ENCODE measurements at places on chromosomes 7 and 10.

DNA sequence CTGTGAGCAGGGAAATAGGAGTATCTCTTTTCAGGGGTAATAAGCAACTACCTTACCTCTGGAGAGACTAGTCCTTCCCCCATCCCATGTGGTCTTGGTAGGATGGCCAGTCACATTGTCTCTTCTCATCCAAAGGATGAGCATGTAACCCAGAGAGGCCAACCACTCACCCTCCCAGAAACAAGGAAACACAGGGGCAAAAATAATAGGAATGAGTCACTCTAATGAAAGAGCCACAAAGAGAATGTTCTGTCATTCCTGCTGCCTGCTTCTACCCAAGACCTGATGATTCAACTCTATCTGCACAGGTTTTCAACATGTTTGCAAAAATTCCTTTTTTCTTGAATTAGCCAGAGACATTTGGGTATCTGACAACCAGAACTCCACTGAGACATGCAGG lies 99.3 kb upstream of the NFE2L3 start:
- DNase-seq, result peak; percentile 14

- DNase-seq, result no peak
Measured at GRCh38 chr10:48533951-48534720, 70.7 kb downstream of the ARHGAP22 start.

GRCh38 chr7:124449896-124450295 lies 315.7 kb downstream of the GPR37 start:
- DNase-seq, result no peak

DNA sequence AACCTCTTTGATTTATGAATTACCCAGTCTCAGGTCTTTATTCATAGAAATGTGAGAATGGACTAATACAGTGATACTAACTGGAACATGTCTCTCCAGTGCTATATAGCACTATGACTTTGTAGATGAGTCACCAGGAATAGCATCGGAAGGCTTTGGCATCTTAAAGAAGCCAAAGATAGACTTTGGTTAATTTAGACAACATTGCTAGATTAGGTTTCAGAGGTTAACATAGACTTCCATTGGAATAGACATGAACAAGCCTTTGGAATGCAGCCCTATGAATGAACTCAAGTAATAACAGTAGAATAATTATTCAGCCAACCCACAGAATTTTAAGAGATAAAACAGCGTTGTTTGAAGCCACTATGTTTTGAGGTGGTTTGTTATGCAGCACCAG lies 169.2 kb downstream of the HGF start:
- DNase-seq, result peak; percentile 87

DNA sequence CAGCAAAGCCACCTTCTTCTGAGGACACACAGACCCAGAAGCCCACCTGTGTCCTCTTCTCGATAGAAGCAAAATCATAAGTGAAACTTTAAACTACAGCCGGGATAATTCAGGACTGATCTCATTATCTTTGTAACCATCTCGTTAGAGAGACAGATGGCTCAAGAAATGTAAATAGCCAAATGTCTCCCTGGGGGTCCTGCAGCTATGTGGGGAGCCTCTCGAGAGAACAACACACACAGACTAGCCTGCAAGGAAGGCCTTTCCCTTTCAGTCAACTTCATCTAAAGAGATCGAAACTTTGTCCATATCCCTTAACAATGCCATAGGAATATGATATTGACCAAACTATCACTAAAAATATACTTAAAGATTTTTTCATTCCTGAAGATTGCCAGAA lies 93.5 kb downstream of the VWC2 start:
- DNase-seq, result no peak
